ENCODE measurements at places on chromosomes 2 and 18. TPM values are rescaled to one million over a fixed set of nuclear protein-coding genes. Genes with fewer than 3 reads are reported as not detected.

The DSG2 gene
- 1.6 TPM for total RNA-seq

The ALPG gene
- total RNA-seq = not detected

The C18orf32 gene
- total RNA-seq = 42.6 TPM

The GKN1 gene
- not detected for total RNA-seq

The SLC9A4 gene
- not detected for total RNA-seq

The CAPN14 gene
- total RNA-seq = 1.1 TPM

The MSTN gene
- not detected for total RNA-seq

The TUBA3E gene
- not detected for total RNA-seq

The CRYBA2 gene
- total RNA-seq = not detected

The SCN2A gene
- total RNA-seq = not detected

The ZSCAN30 gene
- 8.3 TPM for total RNA-seq

The RBBP8 gene
- total RNA-seq = 12.6 TPM

The CD8A gene
- not detected for total RNA-seq

The MBD5 gene
- total RNA-seq = 19.4 TPM

The DSEL gene
- total RNA-seq = 21.3 TPM

The TRIB2 gene
- total RNA-seq = 156 TPM

The SUCLG1 gene
- 53.6 TPM for total RNA-seq

The ANKRD62 gene
- total RNA-seq = not detected

The SCYGR4 gene
- total RNA-seq = not detected

The NGEF gene
- total RNA-seq = 0.32 TPM

The LHCGR gene
- total RNA-seq = not detected

The SCLY gene
- 14.6 TPM for total RNA-seq

The MAB21L4 gene
- not detected for total RNA-seq

The GDF7 gene
- 0.36 TPM for total RNA-seq

The ACVR1C gene
- total RNA-seq = not detected

The STK17B gene
- 17.7 TPM for total RNA-seq

The HTR2B gene
- total RNA-seq = 1.1 TPM

The TTLL4 gene
- total RNA-seq = 43.9 TPM

The ST8SIA3 gene
- total RNA-seq = not detected

The SERPINB4 gene
- not detected for total RNA-seq

The AMER3 gene
- total RNA-seq = not detected

The ONECUT2 gene
- total RNA-seq = not detected

The YIPF4 gene
- total RNA-seq = 37.9 TPM

The SCG2 gene
- total RNA-seq = 2.3 TPM

The HOXD9 gene
- not detected for total RNA-seq

The LAPTM4A gene
- 212 TPM for total RNA-seq

The FEV gene
- not detected for total RNA-seq

The TNFAIP6 gene
- 49.1 TPM for total RNA-seq
